ENCODE measurements at places on chromosomes 3 and 15.

GRCh38 chr3:53690521-53690920 is 155.7 kb downstream of the CHDH start:
- no peaks in the 10 kb centered on the region for H3K27me3 ChIP-seq
- no peaks in the 10 kb centered on the region for H3K4me1 ChIP-seq
- peak; percentile 89 for DNase-seq
- H3K27ac ChIP-seq: no peak overlapping the region
- no peaks in the 10 kb centered on the region for H3K36me3 ChIP-seq

DNA sequence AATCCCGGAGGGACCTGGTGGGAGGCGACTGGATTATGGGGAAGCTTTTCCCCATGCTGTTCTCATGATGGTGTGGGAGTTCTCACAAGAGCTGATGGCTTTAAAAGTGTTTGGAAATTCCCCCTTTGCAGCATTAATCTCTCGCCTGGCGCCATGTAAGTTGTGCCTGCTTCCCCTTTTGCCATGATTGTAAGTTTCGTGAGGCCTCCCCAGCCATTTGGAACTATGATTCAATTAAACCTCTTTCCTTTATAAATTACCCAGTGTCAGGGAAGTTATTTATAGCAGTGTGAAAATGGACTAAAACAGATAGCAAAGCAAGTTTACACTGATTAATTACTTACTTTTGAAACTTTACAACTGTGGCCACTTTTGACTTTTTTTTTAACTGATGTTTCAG is 10.6 kb upstream of the U2SURP start:
- H3K4me3 ChIP-seq: no peak overlapping the region
- DNase-seq: no peak
- no peaks in the 10 kb centered on the region for H3K36me3 ChIP-seq
- no peaks in the 10 kb centered on the region for H3K27me3 ChIP-seq
- no peaks in the 10 kb centered on the region for H3K4me1 ChIP-seq

DNA sequence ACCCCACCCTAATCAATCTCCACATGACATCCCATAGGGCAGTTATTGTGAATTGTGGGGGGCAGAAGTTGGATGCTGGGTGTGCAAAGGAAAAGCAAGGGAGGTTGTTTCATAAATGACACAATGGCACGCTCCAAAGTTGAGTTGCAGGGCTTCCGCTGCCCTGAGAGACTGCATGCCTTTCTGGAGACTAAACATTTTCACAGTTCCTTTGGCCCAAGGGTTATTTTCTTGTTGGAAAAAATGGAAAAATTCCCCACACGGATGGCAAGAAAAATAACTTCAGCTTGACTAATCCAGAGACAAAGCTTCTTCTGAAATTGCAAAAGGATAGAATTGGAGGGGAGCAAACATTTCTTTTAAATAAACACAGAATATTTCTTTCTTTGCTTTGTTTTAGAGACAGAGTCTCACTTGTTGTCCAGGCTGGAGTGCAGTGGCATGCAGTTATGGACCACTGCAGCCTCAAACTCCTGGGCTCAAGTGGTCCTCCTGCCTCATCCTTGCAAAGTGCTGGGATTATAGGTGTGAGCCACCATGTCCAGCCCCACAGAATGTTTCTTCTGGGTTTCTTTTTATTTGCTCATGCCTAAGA is 19.1 kb upstream of the TPM1 start:
- no peak overlapping the region for H3K4me3 ChIP-seq
- no peak for DNase-seq
- H3K27ac ChIP-seq: peak overlapping the region; percentile 38
- no peaks in the 10 kb centered on the region for H3K36me3 ChIP-seq
- no peaks in the 10 kb centered on the region for H3K27me3 ChIP-seq

- H3K4me3 ChIP-seq: no peak overlapping the region
- DNase-seq: no peak
- H3K36me3 ChIP-seq: no peaks in the 10 kb centered on the region
- H3K27ac ChIP-seq: no peak overlapping the region
These were observed 1.0 kb upstream of the CCR5 start for GRCh38 chr3:46369675-46370132.
